ENCODE measurements at places on chromosomes 6 and 20. TPM values are rescaled to one million over a fixed set of nuclear protein-coding genes. Genes with fewer than 3 reads are reported as not detected.

HLA-DRB1 gene
- polyA plus RNA-seq: not detected

INSM1 gene
- not detected for polyA plus RNA-seq

KIF13A gene
- polyA plus RNA-seq: 23.1 TPM

ASIP gene
- polyA plus RNA-seq: 0.15 TPM

C4B gene
- 10.9 TPM for polyA plus RNA-seq

ULBP3 gene
- 4.6 TPM for polyA plus RNA-seq

IL17A gene
- not detected for polyA plus RNA-seq

LY6G6F gene
- polyA plus RNA-seq: not detected

AAR2 gene
- 23.4 TPM for polyA plus RNA-seq

ZNF76 gene
- polyA plus RNA-seq: 22.4 TPM

DEFB124 gene
- 0.26 TPM for polyA plus RNA-seq

PAK5 gene
- polyA plus RNA-seq: 0.06 TPM

SPINT3 gene
- polyA plus RNA-seq: not detected

SLC35F1 gene
- not detected for polyA plus RNA-seq

POPDC3 gene
- 19.0 TPM for polyA plus RNA-seq

PDCD2 gene
- 82.1 TPM for polyA plus RNA-seq

OSBPL2 gene
- 17.7 TPM for polyA plus RNA-seq

KIF25 gene
- not detected for polyA plus RNA-seq

RSPO3 gene
- polyA plus RNA-seq: not detected

GSTA3 gene
- polyA plus RNA-seq: not detected

BMP5 gene
- 0.05 TPM for polyA plus RNA-seq

KCNB1 gene
- polyA plus RNA-seq: 0.82 TPM

OTOR gene
- not detected for polyA plus RNA-seq

RNF39 gene
- not detected for polyA plus RNA-seq

CFB gene
- polyA plus RNA-seq: 42.1 TPM

GCNT2 gene
- 0.13 TPM for polyA plus RNA-seq

OPN5 gene
- not detected for polyA plus RNA-seq

SLC22A3 gene
- polyA plus RNA-seq: not detected

VSTM2L gene
- 5.1 TPM for polyA plus RNA-seq

GPR6 gene
- polyA plus RNA-seq: not detected

SMLR1 gene
- polyA plus RNA-seq: not detected

CST7 gene
- 0.08 TPM for polyA plus RNA-seq

RBCK1 gene
- 105 TPM for polyA plus RNA-seq

RBM39 gene
- 98.4 TPM for polyA plus RNA-seq

AURKA gene
- polyA plus RNA-seq: 27.6 TPM

PRKN gene
- 0.83 TPM for polyA plus RNA-seq

C6orf141 gene
- not detected for polyA plus RNA-seq

NPBWR2 gene
- polyA plus RNA-seq: not detected

C20orf141 gene
- 1.2 TPM for polyA plus RNA-seq

ECT2L gene
- polyA plus RNA-seq: 0.02 TPM

KCNS1 gene
- polyA plus RNA-seq: 0.13 TPM

STK38 gene
- 12.0 TPM for polyA plus RNA-seq

HLA-DOB gene
- polyA plus RNA-seq: not detected

SLC22A16 gene
- not detected for polyA plus RNA-seq

SCUBE3 gene
- 2.0 TPM for polyA plus RNA-seq

ZC2HC1B gene
- polyA plus RNA-seq: not detected

CPNE5 gene
- polyA plus RNA-seq: 0.30 TPM

CST11 gene
- not detected for polyA plus RNA-seq

PAX1 gene
- not detected for polyA plus RNA-seq

GJE1 gene
- polyA plus RNA-seq: not detected

SCGN gene
- not detected for polyA plus RNA-seq

SLC44A4 gene
- 0.26 TPM for polyA plus RNA-seq
